ENCODE measurements at places on chromosomes 7 and 10.
A peak's percentile ranks its signal among the peaks of the same experiment; 100 is the strongest.

GRCh38 chr7:151897951-151898686, 21.2 kb upstream of the PRKAG2 start:
- DNase-seq = no peak

- no peak for DNase-seq
Measured at GRCh38 chr10:49360271-49361177, 35.4 kb downstream of the DRGX start.

GRCh38 chr7:33757563-33758165, 147.7 kb upstream of the BMPER start:
- DNase-seq = no peak

- no peak for DNase-seq
Measured at GRCh38 chr10:93742633-93743349, 14.9 kb upstream of the LGI1 start.

GRCh38 chr7:78090616-78091015, 292.0 kb downstream of the PHTF2 start:
- no peak for DNase-seq

DNA sequence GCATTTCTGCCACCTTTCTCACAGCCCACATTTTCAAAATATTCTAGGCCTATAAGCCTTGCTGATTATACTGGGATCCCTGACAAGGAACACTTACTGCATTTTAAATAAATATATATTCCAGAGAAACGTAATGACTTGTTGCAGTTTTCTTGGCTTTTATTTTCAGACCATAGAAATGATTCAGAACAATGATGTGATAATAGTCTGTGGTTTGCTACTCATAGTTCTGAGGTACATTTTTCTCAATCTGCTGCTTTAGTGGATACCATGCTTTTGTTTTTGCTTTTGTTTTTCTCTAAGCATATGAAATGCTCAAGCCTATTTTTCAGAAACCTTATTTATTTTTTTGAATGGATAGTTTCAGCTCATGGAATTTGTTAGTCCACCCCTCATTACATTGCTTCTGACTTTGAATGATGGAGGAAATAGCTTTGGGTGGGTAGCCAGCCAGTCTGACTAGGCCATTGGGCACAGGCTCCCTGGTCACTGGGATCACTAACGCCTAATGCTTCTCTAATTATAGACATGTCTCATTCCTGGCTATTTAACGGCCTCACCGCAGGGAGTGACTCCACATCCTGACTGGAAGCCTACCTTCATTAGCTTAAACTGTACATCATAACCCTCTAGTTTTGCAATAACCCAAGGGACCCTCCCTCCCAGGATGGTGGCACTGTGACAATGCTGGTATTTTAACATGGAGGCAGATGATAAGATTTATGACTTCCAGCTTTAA, 66.1 kb downstream of the MBL2 start:
- no peak for DNase-seq

DNA sequence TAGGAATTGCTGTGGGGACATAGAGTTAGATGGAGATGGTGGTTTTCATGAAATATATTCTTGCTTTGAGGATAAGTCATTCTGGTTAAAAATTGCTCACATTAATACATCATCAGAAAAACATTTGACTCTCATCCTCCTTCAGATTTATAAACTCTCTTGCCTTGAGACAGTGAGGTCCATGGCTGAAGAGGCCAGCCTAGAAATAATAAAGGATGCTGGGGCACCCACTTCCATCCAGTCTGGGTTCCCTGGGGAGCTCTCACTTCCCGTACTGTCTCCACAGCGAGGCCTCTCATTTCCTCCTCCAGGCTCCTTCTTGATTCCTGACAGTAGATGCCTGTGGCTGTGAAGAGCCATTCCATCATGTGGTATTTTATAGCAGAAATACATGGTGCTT, 73.3 kb upstream of the PRKG1 start:
- DNase-seq = no peak

DNA sequence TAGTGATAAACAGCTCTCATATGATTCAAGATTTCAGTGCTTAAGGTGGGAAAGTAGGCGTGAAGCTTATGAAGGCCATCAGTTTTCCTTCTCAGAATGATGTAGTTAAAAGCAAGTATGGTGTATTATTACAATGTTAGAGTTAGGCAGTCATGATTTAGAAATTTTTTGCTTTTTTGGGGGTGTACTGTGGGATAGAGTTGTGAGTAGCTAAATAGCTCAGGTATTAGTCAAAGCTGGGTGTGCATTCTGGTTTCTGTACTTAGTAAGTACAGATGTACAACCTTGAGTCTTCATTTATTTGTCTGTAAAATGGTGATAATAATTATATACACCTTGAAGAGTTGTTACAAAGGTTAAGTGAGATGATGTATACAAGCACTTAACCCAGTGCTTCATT, 52.2 kb downstream of the R3HCC1L start:
- DNase-seq = no peak

DNA sequence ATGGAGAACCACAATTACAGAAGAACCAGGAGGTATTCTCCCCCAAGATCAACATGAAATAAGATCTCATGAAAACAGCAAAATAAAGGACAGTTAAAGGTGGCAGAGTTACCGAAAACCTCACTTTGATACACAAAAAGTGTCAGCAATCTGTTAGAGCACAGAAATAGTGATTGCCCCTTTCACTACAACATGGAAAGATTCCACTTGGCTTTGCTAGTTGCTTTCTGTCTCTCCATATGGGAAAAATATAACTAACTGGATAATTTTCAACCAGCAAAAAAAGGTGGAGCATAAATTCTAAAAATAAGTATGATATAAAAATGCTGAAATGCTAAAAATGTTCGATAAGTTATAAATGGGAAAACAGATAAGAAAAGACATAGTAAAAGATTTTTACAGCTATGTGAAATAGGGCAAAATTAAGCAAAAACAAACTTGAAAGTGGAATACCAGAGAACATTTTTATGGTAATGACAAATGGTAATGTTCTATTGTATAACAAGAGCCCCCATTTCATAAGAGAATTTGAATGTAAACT, 90.2 kb downstream of the GPR85 start:
- no peak for DNase-seq

- DNase-seq = no peak
Measured at GRCh38 chr10:92222603-92223262, 68.1 kb downstream of the CPEB3 start.

- no peak for DNase-seq
Measured at GRCh38 chr10:130933008-130933390, 378.5 kb downstream of the TCERG1L start.

DNA sequence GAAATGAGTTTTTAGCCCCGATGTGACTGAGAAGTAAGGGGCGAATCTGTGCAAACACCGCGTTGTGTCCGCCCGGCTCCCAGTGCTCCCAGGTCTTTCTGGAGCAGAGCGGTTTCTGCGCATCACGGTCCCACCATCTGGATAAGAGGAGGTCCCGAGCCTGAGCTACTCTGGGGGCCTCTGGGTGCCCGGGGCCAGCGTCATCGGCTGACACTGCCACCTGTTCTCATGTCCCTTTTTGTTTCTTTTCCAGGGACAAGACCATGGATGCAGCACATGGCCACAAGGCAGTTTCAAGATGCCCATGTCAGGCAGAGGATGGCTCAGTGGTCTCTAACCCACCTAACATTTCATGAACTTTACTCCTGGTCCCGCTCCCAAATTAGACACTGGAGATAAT, 24.9 kb downstream of the KLF6 start:
- no peak for DNase-seq

DNA sequence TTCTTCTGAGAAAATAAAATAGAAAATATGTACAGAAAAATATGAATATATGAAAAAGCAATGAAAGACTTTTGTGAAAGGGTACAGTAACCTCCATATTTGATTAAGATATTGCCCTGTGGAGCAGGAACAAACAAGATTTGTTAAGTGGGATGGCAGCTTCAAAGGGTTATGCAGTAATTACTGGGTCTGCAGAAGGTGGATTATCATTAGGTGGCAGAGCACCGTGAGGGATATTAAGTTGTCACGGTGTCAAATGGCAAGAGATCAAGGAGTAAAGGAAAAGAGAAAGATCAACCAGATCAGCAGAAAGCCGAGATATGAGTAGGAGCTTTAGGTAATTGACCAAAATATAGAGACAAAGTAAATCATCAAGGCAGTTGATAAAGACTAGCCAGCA, 44.1 kb downstream of the DGKB start:
- DNase-seq = no peak

- no peak for DNase-seq
Measured at GRCh38 chr10:112279433-112279832, 3.8 kb upstream of the TECTB start.

DNA sequence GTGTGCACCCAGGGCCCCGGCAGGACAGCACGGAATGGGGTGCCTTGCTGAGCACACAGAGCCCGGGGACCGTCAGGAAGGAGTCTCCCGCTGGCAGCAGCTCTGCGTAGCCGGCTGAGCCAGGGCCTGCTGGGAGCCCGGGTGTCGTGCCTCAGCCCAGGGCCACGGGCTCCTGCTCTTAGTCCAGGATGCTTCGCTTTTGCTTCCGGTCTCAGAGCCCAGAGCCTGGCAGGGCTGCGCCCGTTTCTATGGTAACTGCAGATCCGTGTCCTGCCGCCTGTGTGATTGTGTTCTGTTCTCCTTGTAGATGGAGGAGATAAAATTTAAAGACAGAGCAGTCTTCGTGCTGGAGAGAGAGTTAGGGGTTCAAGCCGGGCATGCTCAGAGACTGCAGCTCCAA, 53.7 kb upstream of the DPYSL4 start:
- no peak for DNase-seq

DNA sequence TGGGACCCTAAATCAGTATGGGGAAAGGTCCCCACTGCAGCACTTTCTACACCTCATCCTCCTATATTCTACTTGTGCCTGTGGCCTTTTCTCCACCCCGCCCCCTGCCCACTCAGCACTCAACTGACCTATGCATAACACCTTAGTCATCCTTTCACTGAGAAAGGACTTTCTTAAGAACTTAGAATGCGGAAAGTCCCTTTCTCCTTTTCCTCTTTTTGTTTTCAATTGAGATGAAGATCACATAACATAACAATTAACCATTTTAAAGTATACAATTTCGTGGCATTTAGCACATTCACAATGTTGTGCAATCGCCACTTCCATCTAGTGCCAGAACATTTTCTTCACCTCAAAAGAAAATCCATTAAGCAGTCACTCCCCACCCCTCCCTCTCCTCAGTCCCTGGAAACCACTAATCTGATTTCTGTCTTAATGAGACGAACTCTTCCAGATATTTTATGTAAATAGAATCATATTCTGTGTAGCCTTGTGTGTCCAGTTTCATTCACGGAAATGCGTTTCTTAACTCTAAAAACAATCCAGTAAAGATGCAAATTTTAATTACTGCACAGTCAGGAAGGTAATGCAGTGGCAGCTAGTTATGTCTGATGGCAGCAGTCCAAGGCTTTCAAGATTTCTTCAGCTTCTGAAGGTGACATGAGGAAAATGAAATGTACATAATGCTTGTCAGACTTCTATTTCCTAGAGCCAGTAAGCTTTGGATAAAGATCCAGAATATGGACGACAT, 41.7 kb downstream of the FAS start:
- peak; percentile 41 for DNase-seq

DNA sequence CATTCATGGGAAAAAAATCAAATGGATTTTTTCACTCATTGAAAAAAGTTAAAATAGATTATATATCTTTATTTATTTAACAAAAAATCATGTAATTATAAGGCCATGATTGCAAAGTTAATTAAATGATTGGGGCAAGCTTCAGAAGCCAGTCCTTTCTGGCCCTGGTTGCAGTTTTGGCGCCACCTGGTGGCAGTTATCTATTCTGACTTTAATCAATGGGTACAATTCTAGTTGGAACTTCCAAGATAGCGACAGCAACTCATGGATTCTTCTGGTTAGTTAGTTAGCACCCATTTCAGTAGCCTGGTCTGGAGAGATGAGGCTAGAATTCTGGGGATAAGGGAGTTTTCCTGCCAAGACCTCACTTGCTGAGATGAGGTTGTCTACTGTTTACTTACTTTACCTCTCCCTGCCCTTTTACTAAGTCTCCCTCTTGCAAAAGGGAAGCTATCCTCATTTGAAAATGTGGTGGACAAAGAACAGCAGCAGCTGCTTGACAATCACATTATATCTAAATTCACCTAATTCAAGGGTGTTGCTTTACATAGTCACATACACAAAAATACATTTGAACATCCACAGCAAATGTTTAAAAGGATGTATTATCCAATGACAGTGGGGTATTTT, 42.3 kb downstream of the NOC3L start:
- peak; percentile 55 for DNase-seq

GRCh38 chr10:26291721-26292480, 75.3 kb downstream of the GAD2 start:
- DNase-seq = no peak

DNA sequence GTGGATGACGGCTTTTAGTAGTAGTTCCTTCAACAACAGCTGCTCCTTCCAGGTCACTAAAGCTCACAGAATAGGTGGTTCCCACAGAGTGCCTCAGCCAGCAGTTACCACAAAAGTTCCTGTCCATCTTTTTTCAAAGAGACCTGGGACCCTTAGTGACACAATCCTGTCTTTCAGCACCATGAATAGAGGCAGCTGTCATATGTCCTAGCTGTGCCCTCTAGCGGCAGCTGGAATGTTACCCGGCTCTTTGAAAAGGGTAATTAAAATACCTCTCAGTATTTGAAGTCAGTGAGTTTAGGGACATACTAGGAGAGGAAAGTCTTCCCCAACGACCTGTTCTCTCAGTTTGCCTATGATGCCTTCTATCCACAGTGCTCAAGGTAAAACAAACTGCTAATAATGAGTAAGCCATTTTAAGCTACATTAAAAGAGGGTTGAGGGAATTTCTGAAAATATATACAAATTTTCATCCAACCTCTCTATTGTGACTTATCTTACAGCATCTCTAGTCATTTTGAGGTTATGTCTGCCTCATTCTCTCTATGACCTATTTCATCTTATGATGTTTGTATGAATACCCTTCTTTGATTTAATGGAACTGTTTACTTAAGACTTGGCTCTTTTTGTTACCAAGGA, 290.8 kb downstream of the NXPH1 start:
- no peak for DNase-seq

DNA sequence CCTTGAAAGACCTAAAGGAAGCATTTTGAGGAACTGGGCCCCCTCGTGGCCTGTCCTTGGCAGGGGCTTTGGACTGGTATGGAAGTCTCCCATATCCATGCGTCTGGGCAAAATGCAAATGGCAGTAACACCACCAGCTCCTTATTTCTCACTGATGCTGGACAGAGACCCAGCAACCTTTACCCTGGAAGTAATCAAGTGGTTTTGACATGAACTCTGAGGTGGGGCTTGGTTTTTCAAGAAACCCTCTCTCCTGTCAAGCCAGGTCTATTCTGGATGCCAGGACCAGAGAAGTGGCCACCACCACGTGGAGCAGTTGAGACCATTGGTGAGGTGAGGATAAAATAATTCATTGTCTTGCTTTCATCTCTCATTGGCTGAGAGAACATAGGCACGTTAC, 84.4 kb downstream of the OTUD1 start:
- no peak for DNase-seq

GRCh38 chr7:117807676-117808075, 65.6 kb downstream of the CTTNBP2 start:
- DNase-seq = no peak

GRCh38 chr7:101664436-101664835, 35.3 kb upstream of the MYL10 start:
- DNase-seq = no peak

All from activated CD4-positive, alpha-beta T cell treated with anti-CD3 and anti-CD28 coated beads for 4 hours (primary cell).